ENCODE measurements at places on chromosomes 2 and 18.

GRCh38 chr18:26215247-26215970 lies 10.8 kb upstream of the TAF4B start:
- DNase-seq = peak; percentile 16

- no peak for DNase-seq
Observed at GRCh38 chr2:45008296-45009129, 739 bp downstream of the SIX2 start.

DNA sequence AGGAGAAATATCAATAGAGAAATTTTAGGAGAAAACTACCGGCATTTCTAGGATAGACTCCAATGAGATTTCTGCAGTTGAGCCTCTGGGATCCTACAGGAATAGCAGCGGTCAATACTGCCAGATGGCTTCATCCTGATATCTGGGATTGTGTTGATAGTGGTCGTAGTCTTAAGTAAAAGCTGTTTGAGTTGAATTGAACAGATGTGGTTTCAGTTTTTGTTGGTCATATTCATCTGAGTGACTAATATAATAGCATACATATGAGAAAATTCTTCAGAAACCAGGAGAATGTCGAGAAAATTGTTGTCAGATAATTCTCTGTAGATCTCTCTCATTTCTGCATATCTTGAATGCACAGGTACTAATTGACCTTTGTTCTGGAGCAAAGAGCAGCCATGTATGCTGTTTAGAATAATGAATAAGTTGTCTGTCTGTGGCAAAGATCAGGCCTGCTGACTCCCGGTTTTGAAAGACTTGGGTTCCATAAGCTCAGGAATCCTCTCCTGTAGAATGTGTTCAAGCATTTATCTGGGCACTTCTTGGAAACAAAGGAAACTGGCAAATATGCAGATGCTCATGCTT lies 288.1 kb downstream of the TMX3 start:
- DNase-seq = no peak

GRCh38 chr18:78713069-78713468 lies 266.5 kb upstream of the SALL3 start:
- DNase-seq = no peak

DNA sequence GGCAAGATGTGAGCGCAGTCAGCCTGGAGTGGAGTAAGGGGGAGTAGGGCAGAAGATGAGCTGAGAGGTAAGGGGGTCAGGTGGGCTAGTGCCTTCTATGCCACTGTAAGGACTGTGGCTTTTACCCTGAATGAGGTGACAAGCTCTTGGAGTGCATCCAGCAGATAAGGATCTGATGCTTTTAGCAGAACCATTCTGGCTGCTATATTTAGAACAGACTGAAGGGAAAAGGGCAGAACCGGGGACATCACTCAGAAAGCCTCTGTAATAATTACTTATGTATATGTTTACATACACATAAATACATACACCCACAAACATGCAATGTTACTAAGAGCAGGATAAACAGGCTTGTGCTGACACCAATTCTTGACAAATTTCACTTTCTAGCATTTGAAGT lies 124.8 kb downstream of the DTNB start:
- DNase-seq = no peak

DNA sequence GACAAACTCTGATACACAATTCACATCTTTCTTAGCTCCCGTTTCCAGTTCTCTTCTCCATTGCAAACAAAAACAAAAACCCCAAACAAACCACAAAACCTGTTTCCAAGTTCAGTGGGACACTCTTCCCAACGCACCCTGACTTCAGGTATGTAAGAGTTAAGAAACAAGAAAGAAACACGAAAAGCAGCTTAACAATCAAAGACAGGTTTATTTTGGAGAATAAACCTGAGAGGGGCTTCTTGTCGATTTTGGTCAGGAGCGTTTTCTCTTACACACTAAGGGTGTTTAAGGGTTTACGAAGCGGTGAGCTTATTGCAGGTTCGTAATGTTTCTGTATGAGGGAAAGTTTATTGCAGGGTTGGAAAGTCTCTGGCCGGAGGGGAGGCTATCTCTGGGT lies 905 bp upstream of the ATG16L1 start:
- no peak for DNase-seq

- no peak for DNase-seq
Observed at GRCh38 chr2:101420623-101421022, 33.3 kb upstream of the CREG2 start.

Data from activated T-cell treated with anti-CD3 and anti-CD28 coated beads for 4 hours (primary cell).